ENCODE measurements at places on chromosomes 16 and 17. TPM values are rescaled to one million over a fixed set of nuclear protein-coding genes. Genes with fewer than 3 reads are reported as not detected.

Gene GDPD3
- 1.4 TPM for total RNA-seq

- no peak for DNase-seq
Measured at GRCh38 chr16:66902648-66903543, 15.8 kb downstream of the CDH16 start.

- peak; percentile 76 for DNase-seq
Measured at GRCh38 chr17:48878920-48879898, 13.4 kb upstream of the ATP5MC1 start.

Gene GDPD1
- 1.1 TPM for total RNA-seq

Gene TLCD1
- 0.89 TPM for total RNA-seq

DNA sequence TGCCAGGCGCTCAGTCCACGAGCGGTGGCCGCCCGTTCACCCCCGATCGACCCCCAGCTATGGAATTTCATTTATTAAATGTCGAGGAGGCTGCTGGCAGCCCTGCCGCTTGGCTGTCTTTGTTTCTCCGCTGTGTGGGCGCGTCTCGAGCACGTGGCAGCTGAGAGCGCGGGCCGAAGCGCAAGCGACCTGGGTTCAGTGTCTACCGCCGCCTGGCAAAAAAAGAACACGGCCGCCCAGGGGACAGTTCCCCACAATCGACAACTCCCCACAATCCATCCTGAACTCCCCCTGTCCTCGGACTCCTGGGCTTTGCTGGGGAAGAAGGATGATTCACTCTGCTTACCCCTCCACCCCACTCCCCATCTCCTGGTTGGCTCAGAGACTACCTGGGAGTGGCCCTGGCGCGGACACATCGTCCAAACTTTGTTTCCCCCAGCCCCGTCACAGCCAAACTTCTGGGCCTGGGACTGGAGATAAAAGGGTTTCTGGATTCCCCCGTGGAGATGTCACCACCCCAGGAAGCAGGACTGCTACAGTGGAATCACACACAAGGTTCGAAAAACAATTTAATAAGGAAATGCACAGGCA, 1.7 kb upstream of the ANKRD13B start:
- DNase-seq: peak; percentile 83

Gene CHST4
- total RNA-seq: not detected

DNA sequence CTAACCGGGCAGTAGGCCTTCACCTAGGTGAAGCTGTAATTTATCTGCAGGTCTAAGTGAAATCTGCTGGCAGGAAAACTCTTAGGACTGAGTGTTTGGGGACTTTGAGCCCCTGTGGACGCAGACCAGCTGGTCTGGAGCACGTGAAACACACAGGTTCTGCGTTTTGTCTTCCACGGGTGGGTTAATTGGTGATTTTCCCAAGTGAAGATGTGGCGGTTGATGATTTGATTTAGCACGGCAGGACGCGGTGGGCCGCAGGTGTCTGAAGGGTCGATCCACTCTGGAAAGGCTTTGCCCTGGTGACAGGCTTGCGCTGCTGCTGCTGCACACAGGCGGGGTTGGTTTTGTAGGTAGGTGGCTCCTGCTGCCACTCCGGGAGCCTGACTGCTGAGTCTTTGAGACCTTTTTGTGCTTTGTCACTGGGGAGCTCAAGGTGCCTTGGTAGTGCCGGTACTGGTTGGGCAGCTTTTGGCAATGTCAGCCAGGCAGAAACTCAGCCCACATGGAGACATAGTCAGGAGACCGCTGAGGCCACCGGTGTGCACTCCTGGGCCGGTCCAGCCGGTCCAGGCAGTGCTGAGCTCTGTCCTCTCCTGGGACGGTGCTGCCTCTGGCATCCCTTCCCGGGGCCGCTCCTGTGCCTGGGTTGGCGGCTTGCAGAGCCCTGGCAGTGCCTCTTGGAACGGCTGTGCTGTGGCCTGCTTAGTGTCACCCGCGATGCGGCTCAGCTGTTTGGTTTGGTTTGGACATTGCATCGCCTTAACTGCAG, 2.3 kb downstream of the BAIAP2 start:
- no peak for DNase-seq

DNA sequence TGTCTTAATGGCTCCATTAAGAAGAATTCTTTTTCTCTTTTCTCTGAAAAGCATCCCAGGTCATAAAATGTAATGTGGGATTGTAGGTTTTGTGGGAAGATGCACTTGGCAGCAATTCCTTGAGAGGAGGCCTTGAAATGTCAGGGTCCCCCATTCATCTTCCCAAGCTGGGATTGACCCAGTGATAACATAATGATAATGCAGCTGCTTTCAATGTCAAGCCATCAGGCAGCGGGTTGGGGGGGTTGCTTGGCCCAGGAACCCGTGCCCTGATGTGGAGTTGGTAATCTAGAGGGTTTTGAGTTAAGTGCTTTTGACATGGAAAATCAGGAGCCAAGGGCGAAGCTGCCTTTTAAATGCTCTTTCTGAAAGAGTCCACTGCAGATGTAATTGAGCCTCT, 484.0 kb downstream of the WWOX start:
- no peak for DNase-seq

GRCh38 chr16:59060207-59060606, 326.1 kb upstream of the GOT2 start:
- no peak for DNase-seq

GRCh38 chr16:55665511-55665910, 9.7 kb downstream of the SLC6A2 start:
- no peak for DNase-seq

Gene TEX19
- not detected for total RNA-seq

DNA sequence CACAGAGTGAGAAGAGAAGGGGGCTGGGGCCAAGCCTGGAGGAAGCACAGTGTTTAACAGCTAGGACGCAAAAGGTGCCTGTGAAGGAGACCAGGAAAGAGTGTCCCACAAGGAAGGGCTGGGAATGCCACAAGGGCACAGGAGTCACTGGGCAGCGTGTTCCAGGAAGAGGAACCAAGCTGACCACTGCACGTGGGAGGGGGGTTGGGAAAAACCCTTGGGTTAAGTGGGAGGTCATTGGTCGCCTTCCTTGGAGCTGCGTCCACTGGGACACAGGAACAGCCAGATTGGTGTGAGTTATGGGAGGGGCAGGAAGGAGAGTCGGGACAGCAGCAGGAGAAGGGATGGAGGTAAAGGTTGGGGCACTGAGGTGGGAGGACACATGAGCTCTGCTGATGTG, 12.9 kb downstream of the TTYH2 start:
- no peak for DNase-seq

DNA sequence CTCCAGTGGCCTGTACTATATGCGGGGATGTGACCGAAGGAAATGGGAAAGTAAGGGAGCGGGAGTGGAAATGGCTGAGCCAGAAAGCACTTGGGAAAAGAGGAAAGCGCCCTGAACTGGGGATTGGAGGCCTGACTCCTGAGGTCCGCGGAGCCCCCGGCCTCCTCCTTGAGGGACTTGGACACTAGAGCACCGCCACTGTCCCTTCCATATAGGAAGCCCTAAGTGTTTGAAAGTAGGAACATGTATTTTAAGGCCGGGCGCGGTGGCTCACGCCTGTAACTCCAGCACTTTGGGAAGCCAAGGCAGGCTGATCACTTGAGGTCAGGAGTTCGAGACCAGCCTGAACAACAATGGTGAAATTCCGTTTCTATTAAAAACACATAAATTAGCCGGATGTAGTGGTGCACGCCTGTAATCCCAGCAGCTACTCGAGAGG, 530 bp upstream of the ZDHHC7 start:
- no peak for DNase-seq

- no peak for DNase-seq
Measured at GRCh38 chr16:79938575-79938974, 338.0 kb upstream of the MAF start.

GRCh38 chr16:5580296-5580695, 482.7 kb upstream of the EEF2KMT start:
- no peak for DNase-seq

- DNase-seq: no peak
Measured at GRCh38 chr17:70563281-70563820, 394.0 kb downstream of the KCNJ2 start.

- DNase-seq: peak; percentile 75
Measured at GRCh38 chr17:752002-752619, at the start of gene GEMIN4. GEMIN4 (minus strand) TSS chr17:752264; CDS start chr17:752142, 122 bp downstream.

Gene RHBDL3
- 0.13 TPM for total RNA-seq

- DNase-seq: no peak
Measured at GRCh38 chr17:2485543-2485942, 26.1 kb downstream of the METTL16 start.

Gene SMIM36
- not detected for total RNA-seq

DNA sequence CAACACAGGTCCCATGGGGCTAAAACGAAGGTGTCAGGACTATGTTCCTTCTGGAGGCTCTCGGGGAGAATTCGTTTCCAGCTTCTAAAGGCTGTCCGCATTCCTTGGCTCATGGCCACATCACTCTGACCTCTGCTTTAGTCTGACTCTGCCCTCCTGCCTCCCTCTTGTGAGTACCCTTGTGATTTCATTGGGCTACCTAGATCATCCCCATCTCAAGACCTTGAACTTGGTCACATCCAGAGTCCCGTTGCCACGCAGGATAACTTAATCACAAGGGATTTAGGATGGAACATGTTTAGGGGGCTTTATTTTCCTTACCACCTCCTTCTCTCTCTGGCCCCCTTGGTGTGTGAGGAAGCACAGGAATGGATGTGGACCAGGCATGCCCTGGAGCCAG, 160.9 kb upstream of the PLCG2 start:
- no peak for DNase-seq

GRCh38 chr16:27618606-27619327, 68.8 kb downstream of the KATNIP start:
- no peak for DNase-seq

Gene INPP5K
- 72.1 TPM for total RNA-seq

- DNase-seq: peak; percentile 43
Measured at GRCh38 chr17:70119983-70120382, 45.0 kb downstream of the KCNJ16 start.

Gene C16orf54
- total RNA-seq: not detected

DNA sequence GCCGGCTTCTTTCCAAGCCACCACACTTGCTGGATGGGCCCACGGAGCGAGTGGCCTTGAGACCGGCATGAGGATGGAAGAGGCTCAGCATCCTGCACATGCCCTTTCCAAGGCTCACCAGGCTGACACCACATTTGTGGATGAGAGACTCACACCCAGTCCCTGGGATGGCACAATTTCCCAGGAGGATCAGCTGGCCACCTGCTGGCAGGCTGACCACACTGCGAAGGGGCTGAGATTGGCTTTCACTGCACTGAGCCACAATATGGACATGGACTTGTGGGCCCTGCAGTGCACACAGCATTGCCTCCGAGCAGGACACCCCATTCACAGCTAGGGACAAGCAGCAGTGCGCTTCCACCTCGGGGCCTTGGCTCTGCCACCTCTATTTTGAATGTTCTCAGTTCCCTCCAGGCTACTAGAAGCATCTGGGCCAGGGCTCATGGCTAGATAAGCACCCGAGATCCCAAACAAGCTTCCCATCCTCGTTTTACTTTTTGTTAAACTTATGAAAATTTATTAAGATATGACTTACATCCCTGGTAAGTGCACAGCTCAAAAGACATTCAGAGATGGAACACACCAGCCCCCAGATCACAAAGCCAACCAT, 25.3 kb upstream of the KSR1 start:
- DNase-seq: peak; percentile 63

DNA sequence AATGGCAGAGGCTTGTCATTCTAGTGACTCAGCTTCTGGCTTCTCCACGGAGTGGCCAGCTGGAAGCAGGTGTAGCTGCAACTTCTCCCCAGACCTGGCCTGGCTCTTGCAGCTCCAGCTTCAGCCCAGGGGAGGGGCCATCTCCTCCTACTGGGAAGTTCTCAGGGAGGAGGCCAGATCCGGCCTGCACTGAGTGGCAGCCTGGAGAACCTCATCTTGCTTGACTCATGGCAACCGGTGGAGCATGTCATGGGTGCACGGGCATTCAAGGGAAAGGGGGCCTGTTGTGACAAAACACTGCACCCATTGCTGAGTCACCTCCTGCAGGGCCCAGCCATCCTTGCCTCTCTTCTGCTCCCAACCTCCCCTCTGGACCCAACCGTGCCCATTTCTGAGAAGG, 273.9 kb upstream of the MAF start:
- no peak for DNase-seq

GRCh38 chr16:27152121-27152520, 51.2 kb upstream of the KDM8 start:
- DNase-seq: no peak

DNA sequence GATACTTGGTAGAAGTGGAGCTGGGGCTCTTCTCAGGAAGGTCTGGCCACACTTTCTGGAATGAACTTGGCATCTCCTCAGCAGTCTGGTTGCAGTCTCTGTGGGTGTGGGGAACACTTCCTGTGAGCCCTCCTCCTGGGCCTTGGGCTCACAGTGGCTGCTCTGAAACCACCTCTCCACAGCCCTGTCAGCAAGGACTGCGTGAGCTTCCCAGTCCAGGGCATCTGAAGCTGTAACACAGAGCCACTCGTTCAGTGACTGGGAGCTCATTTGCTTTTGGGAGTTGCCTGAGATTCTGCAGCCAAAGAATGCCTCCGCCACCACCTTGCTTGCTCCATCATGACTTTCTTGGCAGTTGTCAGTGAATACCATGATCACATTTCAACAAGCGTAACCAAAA, 60.0 kb downstream of the CLEC16A start:
- DNase-seq: no peak

GRCh38 chr16:78892951-78893733, 707.4 kb downstream of the MAF start:
- DNase-seq: no peak

DNA sequence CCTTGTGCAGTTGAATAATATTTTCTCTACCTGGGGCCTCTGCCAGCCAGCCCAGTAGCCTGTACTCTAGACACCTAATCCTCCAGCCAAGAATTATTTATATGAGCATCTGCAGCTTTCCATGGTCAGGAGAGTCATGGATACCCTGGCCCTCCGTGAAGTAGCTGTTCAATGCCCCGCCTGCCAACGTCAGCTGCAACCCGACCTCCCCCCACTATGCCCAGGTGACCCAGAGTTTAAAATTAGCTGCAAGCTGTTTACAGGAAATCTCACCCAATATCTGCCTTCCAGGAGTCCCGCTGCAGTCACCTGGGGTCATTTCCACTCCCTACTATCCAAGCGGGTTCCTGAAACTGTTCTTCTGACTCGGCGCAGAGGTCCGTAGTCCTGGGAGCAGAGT, 12.3 kb downstream of the SDR42E2 start:
- DNase-seq: peak; percentile 12

Gene ODAD4
- 0.25 TPM for total RNA-seq

GRCh38 chr16:47254756-47255155, 111.0 kb upstream of the NETO2 start:
- no peak for DNase-seq

Gene TGFB1I1
- 26.2 TPM for total RNA-seq

GRCh38 chr16:79965718-79966117, 365.2 kb upstream of the MAF start:
- DNase-seq: no peak

DNA sequence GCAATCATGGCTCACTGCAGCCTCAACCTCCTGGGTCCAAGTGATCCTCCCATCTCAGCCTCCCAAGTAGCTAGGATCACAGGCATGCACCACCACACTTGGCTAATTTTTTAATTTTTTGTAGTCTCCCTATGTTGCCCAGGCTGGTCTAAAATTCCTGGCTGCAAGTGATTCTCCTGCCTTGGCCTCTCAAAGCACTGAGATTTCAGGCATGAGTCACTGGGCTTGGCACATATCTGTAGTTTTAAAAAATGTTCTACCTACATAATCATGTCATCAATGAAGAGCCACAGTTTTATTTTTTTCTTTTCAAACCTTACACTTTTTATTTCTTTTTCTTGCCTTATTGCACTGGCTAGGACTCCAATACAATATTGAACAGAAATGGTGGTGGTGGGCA, 33.1 kb upstream of the COL1A1 start:
- no peak for DNase-seq

Gene CACNG3
- not detected for total RNA-seq

Gene BRIP1
- total RNA-seq: 6.4 TPM

All from dermis microvascular lymphatic vessel endothelial cell (primary cell).